ENCODE measurements at places on chromosomes 4 and X.

DNA sequence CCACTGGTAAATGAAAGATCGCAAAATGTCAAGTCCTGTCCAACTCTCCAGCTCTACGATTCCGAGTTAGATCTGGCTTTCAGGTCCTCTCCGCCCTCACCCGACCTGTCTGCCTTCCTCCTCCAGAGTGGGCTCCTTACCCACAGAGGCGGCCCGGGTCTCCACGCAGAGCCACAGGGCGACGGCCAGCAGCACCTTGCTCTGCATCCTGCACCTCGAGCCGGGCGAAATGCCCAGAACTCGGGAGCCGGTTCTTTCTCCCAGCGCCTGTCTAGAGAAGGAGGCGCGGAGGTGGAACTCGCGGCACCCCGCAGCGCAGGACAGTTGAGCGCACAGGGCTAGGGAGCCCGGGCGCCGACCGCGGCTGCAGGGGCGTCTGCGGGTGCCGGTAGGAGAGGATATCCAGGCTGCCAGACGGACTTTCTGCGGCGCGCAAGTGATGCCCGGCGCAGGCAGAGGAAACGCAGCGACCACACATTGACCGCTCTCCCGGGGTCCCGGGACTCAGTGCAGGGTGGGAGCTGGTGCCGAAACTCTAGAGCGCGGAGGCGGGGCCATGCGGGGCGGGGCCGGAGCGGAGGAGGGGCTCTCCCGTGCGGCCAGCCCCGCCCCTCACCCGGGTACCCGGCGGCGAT lies at the start of gene KDR:
Gene KDR (minus strand): TSS at position 509 of the 635 bp plus-strand sequence. CDS start 302 bp downstream, at position 207.
- no peak for DNase-seq

- no peak for DNase-seq
Measured at GRCh38 chrX:112704187-112704586, 24.4 kb upstream of the LHFPL1 start.

GRCh38 chrX:41677183-41678060 lies 11.4 kb upstream of the GPR34 start:
- DNase-seq, result no peak

GRCh38 chr4:68256284-68256683 lies 10.8 kb upstream of the TMPRSS11B start:
- no peak for DNase-seq

GRCh38 chrX:114959729-114960128 lies 57.7 kb downstream of the IL13RA2 start:
- no peak for DNase-seq

- no peak for DNase-seq
Measured at GRCh38 chrX:71941776-71942175, 31.1 kb downstream of the NHSL2 start.

DNA sequence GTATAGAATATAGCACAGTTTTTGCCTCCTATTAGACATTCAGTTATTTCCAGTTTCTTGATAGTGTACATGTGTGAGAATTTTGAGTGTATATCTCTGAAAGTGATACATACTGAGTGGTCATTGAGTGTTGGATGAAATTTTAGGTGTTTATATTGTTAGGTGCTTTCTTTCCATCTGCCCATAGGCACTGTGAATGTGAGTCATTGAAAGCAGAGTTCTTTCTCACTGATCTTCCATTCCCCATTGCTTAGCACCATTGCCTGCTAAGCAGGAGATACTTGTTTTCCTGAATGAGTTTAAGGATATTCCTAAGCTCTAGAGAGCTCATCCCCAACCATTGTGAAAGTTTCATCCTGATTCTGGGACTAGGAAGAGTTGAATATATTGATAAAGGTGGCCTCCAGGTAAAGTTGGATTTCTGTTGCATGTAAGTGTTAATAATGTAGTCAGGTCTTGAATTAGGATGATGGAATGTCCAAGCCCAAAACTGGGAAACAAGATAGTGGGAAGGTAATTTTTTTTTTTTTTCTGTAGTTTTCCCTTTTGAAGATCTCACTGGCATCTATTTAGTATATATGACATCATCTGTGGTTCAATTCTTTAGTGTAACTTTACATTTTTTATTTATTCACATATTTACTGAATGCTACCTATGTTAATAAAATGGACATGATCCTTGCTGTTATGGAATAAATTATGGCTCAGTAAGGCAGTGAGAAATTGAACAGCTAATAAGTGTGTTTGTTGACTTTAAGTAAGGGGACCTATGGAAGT lies 22.1 kb downstream of the UBE2K start:
- no peak for DNase-seq
